GOT3 (cell line): ENCODE measurements at places on chromosomes 3 and 15.

DNA sequence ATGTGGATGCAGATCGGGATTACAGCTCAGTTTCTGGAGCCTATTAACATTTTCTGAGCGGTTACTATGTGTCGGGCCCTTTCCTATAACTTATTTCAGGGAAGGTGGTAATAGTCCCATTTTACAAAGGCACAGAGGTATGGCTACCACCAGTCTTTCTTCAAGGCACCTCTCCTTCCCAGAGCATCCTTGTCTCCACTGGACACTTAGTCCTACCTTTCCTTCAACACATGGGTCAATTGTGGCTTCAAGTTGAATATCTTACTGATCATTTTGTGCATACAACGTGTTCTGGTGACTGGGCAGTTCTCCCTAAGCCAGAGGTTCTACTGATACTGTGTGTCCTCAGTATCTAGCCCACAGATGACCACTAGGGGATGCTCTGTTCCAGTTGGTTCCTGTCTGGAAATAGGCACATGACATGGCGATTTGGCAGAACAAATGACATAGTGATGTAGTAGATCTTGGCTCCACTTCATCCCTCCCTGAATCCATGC, 60.7 kb upstream of the CMTM8 start:
- DNase-seq, result no peak

DNA sequence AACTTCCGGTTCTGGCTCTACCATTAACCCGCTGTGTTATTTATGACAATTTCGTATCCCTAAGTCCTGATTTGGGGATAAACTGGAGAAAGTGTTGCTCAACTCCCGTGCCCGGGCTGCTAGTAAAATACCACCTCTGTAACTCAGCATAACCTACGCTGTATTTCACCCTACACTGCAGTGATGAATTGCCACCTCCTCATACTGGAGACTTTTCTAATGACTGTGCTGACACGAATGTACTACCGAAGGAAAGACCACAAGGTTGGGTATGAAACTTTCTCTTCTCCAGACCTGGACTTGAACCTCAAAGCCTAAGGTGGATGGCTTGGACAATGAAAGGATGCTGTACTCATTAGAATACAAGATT, 16.5 kb downstream of the SLC51A start:
- DNase-seq, result no peak

GRCh38 chr3:1269808-1270207, 177.0 kb downstream of the CNTN6 start:
- no peak for DNase-seq

GRCh38 chr15:91100814-91101607, 954 bp downstream of the SV2B start:
- DNase-seq, result no peak

- DNase-seq, result no peak
Observed at GRCh38 chr3:144760831-144761230, 789.2 kb downstream of the DIPK2A start.

- no peak for DNase-seq
Observed at GRCh38 chr15:59541750-59542149, 69.8 kb upstream of the GCNT3 start.

DNA sequence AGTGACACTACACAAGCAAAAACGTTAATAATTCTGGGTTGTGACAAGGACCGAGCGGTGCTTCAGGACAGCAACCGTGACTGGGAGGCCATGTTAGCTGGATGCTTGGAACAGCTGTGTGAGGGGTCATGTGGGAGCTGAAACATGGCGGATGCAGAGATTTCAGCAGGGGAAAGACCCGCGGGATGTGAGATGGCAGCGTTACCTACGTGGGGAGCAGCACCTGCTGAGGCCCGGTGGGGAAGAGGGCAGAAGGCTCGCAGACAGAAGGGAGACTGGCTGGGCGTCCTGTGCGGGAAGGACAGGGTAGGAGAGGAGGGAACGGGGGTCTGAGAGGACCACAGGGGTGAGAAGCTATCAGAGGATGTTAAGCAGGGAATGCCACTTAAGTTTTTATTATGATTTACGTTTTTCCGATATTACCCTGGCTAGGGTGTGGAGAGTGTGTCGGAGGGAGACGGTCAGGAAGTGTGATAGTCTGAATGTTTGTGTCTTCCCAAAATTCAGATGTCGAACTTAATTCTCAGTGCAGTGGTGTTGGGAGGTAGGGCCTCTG, 228.8 kb upstream of the LYSMD4 start:
- DNase-seq, result no peak

DNA sequence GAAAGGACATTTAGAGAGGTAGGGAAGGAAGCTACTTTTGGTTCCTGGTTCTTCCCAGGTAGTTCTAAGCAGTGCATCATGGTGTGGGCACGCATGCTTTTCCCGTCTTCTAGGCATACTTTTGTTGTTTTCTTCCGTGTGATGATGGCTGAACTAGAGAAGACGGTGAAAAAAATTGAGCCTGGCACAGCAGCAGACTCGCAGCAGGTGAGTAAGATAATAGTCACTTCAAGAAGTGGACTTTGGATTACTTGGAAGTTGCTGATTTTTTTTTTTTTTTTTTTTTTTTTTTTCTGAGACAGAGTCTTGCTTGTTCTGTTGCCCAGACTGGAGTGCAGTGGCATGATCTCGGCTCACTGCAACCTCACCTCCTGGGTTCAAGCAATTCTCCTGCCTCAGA, 17.9 kb downstream of the FANCD2OS start:
- DNase-seq, result no peak

GRCh38 chr3:66128623-66129022, 89.9 kb upstream of the MAGI1 start:
- no peak for DNase-seq

DNA sequence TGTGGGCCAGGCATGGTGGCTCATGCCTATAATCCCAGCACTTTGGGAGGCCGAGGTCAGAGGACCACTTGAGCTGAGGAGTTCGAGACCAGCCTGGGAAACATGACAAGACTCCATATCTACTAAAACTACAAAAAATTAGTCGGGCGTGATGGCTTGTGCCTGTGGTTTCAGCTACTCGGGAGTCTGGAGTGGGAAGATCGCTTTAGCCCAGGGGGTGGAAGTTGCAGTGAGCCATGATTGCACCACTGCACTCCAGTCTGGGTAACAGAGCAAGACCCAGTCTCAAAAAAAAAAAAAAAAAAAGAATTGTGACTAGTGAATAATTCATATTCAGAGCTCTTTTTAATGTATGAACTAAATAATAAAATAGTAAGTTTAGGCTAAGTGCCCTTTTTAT, 87.8 kb upstream of the TSEN2 start:
- no peak for DNase-seq

DNA sequence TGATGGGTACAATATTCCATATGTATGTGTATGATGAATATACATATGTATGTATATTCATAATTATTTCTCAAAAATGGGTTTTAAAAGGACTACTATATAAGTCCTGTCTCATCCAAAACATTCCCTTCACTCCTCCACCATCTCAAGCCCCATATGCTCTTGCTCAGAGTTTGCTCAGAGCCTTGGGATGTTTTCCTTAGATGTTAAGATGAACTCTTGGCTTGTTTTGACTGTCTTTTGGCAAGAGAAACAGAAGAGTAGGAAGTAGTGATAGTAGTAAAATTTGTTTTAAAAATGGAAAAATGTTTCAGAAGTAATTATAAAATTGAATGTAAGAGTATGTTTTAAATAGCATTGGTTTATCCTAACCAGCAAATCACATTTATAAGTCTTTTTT, 6.2 kb upstream of the EPHA3 start:
- no peak for DNase-seq

- no peak for DNase-seq
Observed at GRCh38 chr3:20490996-20491395, 305.0 kb upstream of the SGO1 start.

- DNase-seq, result no peak
Observed at GRCh38 chr3:17833786-17834559, 91.5 kb upstream of the TBC1D5 start.

GRCh38 chr15:36748366-36749115, 169.1 kb downstream of the CDIN1 start:
- DNase-seq, result no peak

DNA sequence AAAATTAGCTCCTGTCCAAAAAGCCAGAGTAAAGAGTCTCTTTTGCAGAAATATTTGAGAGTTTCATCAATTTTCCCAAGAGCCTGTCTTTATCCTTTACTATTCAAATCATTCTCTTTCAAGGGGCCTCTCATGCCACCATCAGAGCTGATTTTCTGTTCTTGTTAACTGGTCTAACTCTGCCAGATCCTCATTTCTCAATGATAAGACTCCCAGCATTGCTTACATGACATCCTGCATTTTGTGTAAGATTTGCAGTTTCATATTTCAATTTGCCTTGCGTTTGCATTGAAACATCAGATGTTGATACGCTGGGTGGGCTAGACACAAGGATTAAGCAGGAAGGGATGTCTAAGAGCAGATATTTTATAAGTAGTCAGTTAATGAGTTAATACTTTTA, 228.7 kb downstream of the TBL1XR1 start:
- no peak for DNase-seq

- no peak for DNase-seq
Observed at GRCh38 chr3:31185062-31185357, 290.5 kb upstream of the GADL1 start.

DNA sequence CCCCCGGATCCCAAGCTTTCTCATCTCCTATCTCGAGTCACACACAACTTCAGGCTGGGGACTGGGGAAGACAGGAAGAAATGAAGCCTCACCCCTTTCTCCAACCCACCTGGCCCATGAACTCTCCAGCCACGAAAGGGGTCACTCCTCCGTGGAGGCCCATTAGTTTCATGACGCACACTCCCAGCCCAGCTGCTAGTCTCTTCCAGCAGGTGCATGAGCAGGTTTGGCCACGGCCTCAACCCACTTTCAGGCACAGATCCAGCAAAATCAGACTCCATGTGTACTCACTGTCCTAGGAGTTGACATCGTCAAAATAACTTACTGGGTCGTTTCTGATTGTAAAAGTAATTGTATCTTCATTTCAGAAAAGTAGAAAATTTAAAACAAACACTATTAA, 76.6 kb downstream of the C3orf70 start:
- no peak for DNase-seq

DNA sequence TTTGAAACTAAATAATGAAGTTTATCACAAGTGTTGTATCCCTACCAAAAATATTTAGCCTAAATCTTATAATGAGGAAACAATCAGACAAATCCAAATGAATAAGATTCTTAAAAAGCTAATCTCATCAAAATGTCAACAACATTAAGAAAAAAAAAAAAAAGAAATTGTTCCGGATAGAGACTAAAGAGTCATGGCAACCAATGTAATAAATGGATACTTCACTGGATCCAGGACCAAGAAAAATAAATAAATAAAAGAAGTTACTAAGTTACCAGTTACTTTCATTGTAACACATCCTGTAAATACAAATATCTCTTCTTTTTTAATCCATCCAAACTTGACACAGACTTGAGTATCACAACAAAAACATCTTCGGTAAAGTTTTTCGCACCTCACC, 607 bp downstream of the MRPL47 start:
- DNase-seq, result no peak

GRCh38 chr3:49563040-49563578, 8.8 kb downstream of the BSN start:
- no peak for DNase-seq

- DNase-seq, result no peak
Observed at GRCh38 chr3:51378726-51379125, 6.4 kb upstream of the MANF start.

DNA sequence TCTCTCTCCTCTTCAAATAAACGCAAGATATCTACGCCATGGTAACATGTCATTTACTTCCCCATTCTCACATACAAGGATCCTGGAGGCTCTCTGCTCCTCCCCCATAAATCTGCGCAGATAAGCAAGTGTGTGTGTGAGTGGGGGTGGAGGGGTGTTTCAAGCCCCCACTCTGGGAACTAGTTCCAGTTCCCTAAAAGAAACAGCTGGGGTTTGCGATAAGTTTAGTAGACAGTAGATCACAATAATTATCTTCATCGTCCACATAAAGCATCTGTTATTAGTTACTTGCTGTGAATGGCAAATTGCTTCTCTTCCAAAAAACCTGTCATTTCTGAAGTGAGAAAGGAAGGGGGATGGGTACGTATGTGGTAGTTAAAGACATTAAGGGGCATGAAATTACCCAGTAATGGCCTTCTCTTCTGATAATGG, 79.8 kb downstream of the RBPMS2 start:
- DNase-seq, result no peak

DNA sequence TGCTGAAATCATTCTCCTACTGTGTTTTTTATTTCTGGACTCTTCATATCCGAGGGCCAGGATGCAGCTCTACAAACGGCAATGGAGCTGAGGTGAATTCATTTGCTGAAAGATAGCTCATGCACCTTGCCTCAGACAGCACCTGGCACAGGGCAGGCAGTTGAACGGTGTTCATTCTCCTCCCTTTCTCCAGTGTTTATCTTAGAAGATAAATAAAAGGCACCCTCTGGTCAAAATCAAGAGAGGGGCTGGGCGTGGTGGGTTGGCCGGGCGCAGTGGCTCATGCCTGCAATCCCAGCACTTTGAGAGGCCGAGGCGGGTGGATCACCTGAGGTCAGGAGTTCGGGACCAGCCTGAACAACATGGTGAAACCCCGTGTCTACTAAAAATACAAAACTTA, 79.3 kb upstream of the LMOD3 start:
- DNase-seq, result no peak

- DNase-seq, result no peak
Observed at GRCh38 chr3:122754929-122755328, 38.7 kb downstream of the HSPBAP1 start.

DNA sequence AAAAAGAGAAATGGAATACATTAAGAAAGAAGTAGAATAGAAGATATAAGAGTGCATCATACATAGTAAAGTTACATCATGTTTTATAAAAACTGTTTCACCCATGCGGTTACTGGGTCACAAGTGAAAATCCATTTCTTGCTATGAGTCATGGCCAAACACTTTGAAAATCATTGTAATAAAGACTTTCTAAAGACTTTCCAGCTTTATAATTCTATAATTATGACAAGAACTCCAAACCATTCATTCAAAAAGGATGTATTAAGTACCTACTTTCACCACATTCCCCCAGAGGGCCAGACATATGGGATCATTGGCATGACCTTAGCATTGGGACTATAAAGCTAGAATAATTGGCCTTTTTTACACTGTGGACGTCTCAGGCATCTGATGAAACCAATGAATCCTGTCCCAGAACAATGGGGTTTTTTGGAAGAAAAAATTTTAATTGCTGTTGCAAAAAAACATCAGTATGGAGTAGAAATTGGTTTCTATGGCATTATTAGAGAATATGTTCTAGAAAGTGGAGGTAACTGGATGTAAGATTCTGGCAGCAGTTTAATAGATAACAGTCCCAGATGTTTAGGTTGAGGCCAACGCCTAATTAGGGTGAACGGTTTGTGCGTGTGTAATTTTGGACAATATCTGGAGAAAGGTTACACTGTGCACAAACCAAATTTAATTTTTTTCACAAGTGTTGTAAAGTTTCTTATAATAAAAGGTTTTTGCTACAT, 3.3 kb upstream of the SKIC8 start:
- no peak for DNase-seq
